Gastroesophageal sphincter (tissue), 4 donors: ENCODE measurements at places on chromosomes 3 and 15. TPM values are rescaled to one million over a fixed set of nuclear protein-coding genes. Genes with fewer than 3 reads are reported as not detected.
A peak's percentile ranks its signal among the peaks of the same experiment; 100 is the strongest.

DNA sequence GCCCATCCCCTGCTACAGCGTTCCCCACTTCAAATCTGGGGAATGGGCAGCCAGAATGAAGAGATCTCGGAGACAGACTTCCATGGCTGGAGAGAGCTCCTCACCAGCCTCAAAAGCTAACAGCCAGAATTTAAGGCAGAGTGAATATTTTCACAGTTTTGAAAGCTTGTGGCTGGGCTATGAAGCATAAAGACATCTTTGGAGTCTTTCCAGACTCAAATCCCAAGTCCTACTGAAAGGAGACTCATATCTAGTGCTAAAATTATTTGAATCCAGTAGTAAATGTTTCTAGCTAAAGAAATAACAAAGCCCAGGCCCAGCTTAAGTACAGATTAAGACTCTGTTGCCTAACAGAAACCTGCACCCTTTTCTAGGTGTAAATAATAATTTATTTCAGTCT, 628.4 kb upstream of the ALCAM start:
- ATAC-seq: no peak

DNA sequence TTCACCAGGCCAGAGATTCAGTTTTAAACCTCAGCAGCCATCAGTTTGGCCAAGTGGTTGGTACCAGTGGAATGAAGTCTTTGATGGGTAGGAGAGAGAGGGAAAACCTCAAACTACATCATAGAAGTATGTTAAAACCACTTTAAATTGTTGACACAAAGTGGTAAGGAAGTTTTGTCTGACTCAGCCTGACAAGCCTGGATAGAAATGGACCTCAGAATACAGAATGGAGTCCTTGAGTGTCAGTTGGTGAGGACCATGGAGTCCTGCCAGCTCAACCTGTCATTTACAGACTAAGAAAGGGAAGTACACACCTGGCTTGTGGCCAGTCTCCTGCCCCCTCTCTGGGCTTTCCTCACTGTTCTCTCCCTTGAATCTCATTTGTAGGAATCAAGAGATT, 12.1 kb downstream of the EAF1 start:
- no peak for ATAC-seq

GRCh38 chr3:106759731-106760130, 617.5 kb upstream of the CCDC54 start:
- no peak for ATAC-seq

GRCh38 chr3:50167069-50167840, 12.1 kb downstream of the SEMA3F start:
- ATAC-seq: no peak

GRCh38 chr3:53806182-53807116, 39.8 kb downstream of the CHDH start:
- no peak for ATAC-seq

DNA sequence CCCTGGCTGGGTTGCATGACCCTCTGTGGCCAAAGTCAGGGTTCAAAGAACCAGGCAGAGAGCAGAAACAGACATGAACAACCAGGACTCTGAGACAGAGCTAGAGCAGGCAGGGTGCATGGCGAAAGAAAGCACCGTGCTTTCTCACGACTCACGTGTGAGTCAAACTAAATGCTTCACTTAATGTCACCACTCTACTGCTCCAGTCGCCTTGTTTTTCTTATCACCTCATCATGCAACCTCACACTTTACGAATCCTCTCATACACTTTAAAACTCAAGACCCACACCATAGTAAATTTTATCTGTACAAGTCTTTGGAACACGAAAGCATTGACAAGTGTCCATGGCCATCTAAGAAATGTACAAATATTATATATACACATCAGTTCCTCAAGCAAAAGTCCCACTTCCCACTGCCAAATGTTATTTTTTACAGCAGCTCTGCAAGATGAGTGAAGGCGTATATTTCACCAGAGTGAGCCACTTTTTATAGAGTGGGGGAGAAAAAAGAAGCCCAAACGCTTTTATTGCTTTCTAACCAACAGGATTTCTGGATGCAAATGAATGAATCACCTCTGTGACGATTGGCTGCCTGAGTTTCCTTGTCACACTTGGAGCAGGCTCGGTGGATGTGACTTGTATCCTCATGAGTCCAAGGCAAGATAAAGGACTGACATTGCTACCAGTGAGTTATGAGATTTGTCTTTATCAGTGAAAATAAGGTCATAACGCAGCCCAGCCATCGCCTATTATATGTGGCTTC, 16.0 kb upstream of the MEGF11 start:
- ATAC-seq: no peak

GRCh38 chr3:63405882-63406281, 127.8 kb downstream of the SYNPR start:
- ATAC-seq: no peak

GRCh38 chr3:127405010-127405598, 117.3 kb upstream of the PRR20G start:
- no peak for ATAC-seq

DNA sequence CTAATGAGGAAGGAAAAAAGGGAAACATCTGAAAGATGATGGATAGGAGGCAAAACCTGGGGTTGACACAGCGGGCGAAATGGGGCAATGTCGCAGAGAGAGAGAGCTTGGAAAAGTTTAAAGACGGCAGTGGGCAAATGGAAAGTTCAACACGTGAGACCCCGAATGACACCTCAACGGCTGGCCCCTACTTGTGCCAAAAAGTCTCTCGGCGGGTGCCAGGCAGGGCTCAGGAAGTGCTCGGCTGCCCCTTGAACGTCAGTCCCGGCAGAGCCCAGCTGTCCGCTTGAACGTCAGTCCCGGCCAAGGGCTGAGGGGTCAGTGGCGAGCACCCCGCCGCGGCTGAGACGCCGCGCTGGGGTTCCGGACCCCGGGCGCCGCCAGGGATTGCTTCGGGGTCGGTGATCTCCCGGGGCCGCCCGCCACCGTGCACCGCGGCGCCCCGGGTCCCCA, 658 bp downstream of the EOGT start:
- peak; percentile 54 for ATAC-seq

DNA sequence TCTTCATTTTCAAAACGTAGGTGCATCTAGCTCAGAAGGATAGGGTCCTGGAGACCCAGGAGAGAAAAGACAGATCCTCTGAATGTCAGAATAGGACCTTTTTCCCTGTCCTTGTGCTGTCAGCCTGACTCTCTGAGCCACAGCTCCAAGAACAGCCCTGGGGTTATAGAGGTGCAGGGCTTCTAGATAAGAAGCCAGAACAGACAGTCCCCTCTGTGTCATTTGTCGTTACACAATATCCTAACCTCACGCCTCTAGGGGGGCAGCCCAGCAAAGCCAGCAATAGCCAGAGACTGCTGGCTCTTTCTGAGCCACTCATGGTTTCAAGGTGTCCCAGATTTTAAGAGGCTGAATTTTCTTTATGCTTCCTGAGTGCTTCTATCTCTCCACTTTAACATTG, 153.2 kb upstream of the THBS1 start:
- ATAC-seq: no peak

- ATAC-seq: no peak
Measured at GRCh38 chr3:56459719-56460118, 8.5 kb downstream of the ERC2 start.

- ATAC-seq: peak; percentile 31
Measured at GRCh38 chr3:41169023-41169422, 30.3 kb upstream of the CTNNB1 start.

DNA sequence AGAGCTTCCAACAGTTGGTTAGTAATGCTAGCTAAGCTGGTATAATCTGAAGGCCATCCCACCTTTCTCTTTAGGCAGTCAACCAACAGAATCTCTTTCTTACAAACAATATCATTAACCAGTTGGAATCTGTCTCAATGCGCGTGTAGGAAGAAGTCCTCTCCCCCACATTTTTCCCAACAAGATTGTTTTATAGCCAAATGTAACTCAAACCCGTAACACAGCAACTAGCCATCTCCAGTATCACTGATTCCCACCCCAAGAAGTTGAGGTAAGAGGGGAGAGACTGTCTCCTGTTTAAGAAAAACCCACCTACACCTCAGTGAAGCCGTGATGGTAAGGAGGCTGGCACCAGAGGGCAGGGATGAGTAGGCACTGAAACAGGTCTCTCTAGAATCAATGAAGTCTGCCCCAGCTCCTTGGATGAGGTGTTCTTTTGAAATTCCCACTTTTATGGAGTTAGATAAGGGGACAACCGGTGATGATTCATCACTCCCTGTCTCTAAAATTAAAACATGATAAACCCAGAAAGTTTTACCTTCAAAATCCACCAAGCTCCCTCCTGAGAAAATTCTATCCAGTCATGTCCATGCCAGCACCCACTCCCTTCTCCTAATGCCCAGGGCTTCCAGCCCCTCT, 30.9 kb downstream of the CDC25A start:
- no peak for ATAC-seq

DNA sequence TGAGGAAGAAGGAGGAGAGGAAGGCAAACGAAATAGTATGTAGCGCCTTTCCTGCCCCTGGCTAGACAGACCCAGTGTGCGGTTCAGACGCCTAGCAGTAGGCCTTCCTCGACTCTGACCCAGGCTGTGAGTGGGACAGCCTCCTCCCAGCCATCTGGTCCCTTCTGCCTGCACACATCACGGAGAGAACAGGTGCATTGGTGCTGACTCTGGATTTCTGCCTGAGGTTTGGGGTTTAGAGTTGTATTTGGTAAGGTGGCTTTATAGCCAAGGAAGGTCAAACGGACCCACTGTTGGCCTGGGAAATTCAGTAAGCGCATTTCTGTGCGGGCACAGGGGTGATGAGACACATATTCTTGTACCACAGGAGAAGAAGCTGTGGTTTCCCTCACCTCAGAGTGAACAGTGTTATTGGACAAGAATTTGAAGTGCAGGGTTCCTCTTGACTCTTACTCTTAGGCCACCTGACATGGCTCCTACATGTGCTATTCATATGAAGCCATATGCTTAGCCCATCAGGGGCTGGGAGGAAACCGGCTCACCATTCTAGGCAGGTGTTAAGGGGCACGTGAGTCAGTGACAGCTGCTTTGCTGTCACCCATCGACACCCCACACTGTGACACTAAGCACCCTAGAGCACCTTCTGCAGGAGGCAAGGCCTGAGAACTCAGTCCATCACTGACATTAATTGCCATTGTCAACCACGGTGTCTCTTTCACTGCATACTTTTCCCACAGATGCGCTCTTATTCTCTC, 143.3 kb downstream of the CHDH start:
- ATAC-seq: no peak

GRCh38 chr3:162073422-162073975, 576.9 kb downstream of the OTOL1 start:
- no peak for ATAC-seq

- ATAC-seq: no peak
Measured at GRCh38 chr3:164364111-164364510, 714.2 kb downstream of the SI start.

GRCh38 chr3:46527239-46527638, 29.5 kb downstream of the RTP3 start:
- ATAC-seq: no peak

GRCh38 chr15:39458131-39458530, 122.7 kb upstream of the THBS1 start:
- no peak for ATAC-seq

- peak; percentile 74 for ATAC-seq
Measured at GRCh38 chr3:71680603-71681002, 44.6 kb downstream of the EIF4E3 start.

GRCh38 chr3:139893963-139894642, 40.9 kb upstream of the CLSTN2 start:
- peak; percentile 70 for ATAC-seq

- ATAC-seq: no peak
Measured at GRCh38 chr3:172701751-172702150, 9.1 kb downstream of the NCEH1 start.

DNA sequence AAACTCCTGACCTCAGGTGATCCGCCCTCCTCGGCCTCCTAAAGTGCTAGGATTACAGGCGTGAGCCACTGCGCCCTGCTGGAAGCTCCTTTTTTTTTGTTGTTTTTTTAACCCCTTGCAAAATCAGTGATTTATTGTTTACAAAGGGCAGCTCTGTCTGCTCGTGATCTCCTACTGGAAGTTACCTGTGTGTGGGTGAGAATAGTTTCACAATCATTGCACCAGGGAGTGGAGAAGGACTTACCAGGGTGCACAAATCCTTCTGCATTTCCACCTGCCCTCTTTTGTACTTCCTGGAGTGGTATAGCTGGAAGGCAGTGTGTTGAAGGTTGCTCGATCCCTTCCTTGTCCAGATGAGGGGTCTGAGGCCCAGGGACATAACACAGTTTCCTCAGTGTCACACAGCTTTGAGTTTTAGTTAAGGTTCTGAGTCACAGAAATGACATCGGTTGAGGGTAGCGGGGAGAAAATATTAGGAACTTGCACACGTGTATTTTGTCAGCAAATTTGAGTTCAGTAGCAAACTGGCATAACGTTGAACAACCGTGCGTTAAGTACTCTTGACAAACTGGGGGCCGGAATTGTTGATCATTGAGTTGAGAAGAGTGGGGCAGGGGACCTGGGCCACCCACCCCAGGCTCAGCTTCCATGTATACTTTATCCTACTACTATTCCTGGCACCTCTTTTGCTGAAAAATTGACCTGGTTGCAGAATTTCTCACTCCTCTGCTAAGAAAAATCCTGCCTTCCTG, 11.3 kb upstream of the TRAK1 start:
- ATAC-seq: no peak

DNA sequence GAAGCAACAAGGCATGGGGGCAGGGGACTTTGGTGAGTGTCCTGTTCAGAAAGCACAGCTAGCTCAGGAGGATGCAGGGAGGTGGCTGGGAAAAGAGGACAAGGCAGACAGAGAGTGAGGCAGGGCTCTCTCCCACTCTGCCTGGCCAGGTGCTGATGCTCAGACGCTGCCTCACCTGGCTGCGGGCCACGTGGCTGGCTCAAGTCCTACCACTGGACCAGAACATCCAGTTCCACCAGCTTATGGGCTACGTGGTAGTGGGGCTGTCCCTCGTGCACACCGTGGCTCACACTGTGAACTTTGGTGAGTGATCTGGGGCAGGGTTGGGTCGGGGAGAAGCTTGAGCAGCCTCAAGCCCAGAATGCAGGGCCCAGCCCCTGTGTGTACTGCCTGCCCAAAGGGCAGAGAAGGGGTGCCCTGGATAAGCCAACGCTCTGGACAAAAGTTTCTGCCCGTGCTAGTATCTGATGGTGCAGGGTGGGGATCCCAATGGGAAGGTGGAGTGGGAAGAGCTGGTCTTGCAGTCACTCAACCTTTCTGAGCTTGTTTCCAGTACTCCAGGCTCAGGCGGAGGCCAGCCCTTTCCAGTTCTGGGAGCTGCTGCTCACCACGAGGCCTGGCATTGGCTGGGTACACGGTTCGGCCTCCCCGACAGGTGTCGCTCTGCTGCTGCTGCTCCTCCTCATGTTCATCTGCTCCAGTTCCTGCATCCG, 20.9 kb downstream of the NOX5 start:
- ATAC-seq: no peak

GRCh38 chr3:8223766-8224165, 277.9 kb upstream of the LMCD1 start:
- ATAC-seq: no peak

The ETV5 gene
- total RNA-seq: 5.9 TPM

The MYZAP gene
- 234 TPM for total RNA-seq

The PIERCE2 gene
- 4.5 TPM for total RNA-seq

The RASGRF1 gene
- 0.23 TPM for total RNA-seq

The SMAD6 gene
- total RNA-seq: 9.9 TPM

The GOLGA8T gene
- not detected for total RNA-seq

The FAM107A gene
- total RNA-seq: 109 TPM

The CCDC32 gene
- total RNA-seq: 38.9 TPM

The NEK10 gene
- total RNA-seq: 2.0 TPM

The PAQR9 gene
- total RNA-seq: not detected
